Uterus (tissue), 4 donors: ENCODE measurements at places on chromosomes 12 and 14.
A peak's percentile ranks its signal among the peaks of the same experiment; 100 is the strongest.

DNA sequence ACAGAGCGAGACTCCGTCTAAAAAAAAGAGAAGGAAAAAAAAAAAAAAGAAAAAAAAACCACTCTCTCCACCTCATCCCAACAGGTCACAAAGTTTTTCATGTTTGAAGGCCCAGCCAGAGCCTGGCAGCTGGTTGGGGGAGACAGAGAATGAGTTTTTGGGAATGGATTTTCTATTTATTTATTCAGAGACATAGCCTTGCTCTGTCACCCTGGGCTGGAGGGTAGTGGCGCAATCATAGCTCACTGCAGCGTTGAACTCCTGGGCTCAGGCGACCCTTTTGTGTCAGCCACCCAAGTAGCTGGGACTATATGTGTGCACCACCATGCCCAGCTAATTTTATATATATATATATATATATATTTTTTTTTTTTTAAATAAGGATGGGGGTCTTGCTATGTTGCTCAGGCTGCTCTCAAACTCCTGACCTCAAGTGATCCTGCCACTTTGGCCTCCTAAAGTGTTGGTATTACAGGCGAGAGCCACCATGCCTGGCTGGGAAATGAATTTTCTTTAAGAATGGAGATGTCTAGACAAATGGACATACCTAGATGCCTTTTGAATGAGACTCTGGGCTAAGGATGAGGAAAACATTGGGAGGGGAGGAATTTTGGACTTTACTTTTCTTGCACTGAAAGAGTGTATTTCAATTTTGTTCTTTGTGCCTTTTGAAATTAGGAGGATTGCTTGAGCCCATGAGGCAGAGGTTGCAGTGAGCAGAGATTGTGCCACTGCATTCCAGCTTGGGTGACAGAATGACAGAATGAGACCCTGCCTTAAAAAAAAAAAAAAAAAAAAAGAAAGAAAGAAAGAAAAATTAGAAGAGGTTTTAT, 16.9 kb upstream of the PPP1R1A start:
- no peaks in the 10 kb centered on the region for H3K4me1 ChIP-seq
- DNase-seq, result no peak
- no peak overlapping the region for H3K4me3 ChIP-seq
- H3K27ac ChIP-seq, result no peak overlapping the region
- no peaks in the 10 kb centered on the region for H3K27me3 ChIP-seq
- no peaks in the 10 kb centered on the region for H3K36me3 ChIP-seq

- H3K27ac ChIP-seq, result no peak overlapping the region
- no peaks in the 10 kb centered on the region for H3K27me3 ChIP-seq
- no peaks in the 10 kb centered on the region for H3K36me3 ChIP-seq
- no peak for DNase-seq
- H3K4me3 ChIP-seq, result no peak overlapping the region
- no peaks in the 10 kb centered on the region for H3K4me1 ChIP-seq
Observed at GRCh38 chr14:83309833-83310232, 1776.2 kb upstream of the SEL1L start.

DNA sequence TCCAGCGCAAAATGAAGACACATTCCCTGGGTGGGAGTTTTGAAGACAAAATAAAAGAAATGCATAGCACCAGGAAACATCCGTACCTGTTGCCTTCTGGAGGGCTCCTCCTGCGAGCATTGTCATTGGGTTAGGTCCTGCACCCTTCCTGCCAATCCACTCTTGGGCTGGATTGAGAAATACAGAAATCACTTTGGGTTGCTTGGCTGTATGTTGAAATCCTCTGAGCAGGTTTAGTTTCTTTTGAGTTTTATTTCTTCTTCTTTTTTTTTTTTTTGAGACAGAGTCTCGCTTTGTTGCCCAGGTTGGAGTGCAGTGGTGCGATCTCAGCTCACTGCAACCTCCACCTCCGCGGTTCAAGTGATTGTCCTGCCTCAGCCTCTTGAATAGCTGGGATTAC, 67.6 kb downstream of the ARF6 start:
- H3K4me1 ChIP-seq, result no peaks in the 10 kb centered on the region
- no peak overlapping the region for H3K4me3 ChIP-seq
- no peaks in the 10 kb centered on the region for H3K27me3 ChIP-seq
- no peaks in the 10 kb centered on the region for H3K36me3 ChIP-seq

GRCh38 chr12:70197345-70197744, 45.9 kb upstream of the CNOT2 start:
- no peak overlapping the region for H3K27ac ChIP-seq
- no peak overlapping the region for H3K4me3 ChIP-seq
- DNase-seq, result no peak
- H3K27me3 ChIP-seq, result no peaks in the 10 kb centered on the region

DNA sequence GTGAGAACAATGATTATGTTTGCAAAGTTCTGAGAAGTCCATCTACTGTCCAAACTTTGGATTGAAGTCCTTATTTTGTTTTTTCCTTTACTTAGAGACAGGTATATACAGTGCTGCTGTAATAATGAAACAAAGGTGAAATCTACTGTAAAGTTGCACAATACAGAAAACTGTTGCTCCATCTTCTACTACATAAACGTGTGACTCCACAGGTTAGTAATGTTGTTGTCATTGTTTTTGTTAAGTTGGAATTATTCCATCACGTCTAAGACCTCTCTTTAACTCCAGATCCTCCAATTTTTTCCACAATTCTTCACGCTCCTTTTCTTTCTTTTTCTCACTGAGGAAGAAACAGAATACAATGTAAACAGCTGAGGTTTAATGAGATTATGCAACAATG, 57.0 kb upstream of the GPHB5 start:
- H3K4me3 ChIP-seq, result no peak overlapping the region
- DNase-seq, result no peak
- H3K27ac ChIP-seq, result no peak overlapping the region
- H3K27me3 ChIP-seq, result no peaks in the 10 kb centered on the region
- H3K4me1 ChIP-seq, result no peaks in the 10 kb centered on the region
- no peaks in the 10 kb centered on the region for H3K36me3 ChIP-seq

- H3K36me3 ChIP-seq, result no peaks in the 10 kb centered on the region
- no peak for DNase-seq
- no peaks in the 10 kb centered on the region for H3K4me1 ChIP-seq
- H3K4me3 ChIP-seq, result no peak overlapping the region
- H3K27me3 ChIP-seq, result no peaks in the 10 kb centered on the region
Observed at GRCh38 chr12:51227962-51228361, 10.1 kb upstream of the POU6F1 start.

DNA sequence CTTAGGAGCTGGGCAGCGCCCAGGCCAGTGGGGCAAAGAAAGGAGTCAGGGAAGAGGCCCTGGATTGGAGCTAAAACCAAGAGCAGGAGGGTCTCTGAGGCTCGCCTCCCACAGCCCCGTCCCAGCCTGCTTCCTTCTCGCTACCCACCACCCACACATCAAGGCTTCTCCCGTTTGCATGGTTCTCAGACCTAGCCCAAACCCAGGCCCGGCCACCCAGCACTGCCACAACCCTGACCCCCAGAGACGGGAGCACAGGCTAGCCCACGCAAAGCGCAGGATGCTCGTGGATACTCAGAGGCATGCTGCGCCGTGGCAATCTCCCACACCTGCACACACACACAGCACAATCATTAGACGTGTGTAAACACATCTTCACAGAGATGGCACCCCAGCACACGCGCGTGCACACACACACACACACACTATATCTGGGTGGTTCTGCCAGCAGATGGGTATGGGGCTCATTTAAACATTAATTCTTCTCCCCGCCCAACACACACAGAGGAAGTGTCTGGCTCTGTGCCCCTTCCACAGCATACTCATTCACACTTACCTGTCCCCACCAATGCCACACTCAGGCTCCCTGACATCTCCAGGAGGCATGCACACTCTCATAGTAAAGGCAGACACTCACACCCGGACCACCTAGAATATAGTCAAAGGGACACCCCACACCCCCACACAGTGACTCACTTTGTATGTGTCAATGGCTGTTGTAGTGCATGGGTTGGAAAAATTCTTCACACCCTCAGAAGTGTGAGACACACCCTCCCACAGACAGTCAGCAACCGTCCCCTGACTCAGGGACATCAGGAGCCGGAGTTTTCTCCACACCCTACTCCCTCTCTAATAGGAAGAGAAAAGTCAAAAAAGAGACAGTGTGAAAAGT, 1.1 kb downstream of the CARMIL3 start:
- H3K36me3 ChIP-seq, result no peaks in the 10 kb centered on the region
- no peaks in the 10 kb centered on the region for H3K27me3 ChIP-seq
- H3K27ac ChIP-seq, result no peak overlapping the region
- H3K4me3 ChIP-seq, result peak overlapping the region; percentile 44
- no peak for DNase-seq

DNA sequence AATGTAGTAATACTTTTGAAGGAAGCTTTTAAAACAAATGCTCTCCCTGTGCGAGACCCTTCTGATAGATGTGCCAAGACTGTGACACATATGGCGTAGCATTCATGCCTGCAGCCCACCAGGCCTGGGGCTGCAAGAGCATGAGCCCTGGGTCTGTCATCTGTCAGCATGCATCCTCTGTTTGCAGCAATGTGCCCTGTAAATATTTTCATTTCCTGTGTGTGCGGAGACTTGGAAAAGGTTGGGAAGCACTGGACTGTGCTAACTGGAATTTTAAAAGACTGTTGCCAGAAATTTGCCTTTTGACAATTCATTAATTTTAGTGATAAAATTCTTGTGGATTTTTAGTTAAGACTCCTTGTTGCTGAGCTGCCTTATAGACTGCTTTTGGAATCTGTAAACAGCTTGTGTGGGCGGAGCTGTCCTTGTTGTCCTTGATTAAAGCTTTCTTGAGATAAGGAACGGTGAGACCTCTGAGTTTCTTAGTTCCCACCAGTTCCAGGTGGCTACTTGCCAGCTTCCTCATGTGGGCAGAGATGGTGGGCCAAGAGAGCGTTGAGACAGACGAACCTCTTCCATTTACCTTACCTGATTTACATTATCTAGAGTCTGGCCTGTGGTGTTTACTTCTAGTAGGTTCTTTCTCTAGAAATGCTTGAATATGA, 23.4 kb downstream of the MARK3 start:
- no peak overlapping the region for H3K4me3 ChIP-seq
- no peak for DNase-seq
- H3K36me3 ChIP-seq, result no peaks in the 10 kb centered on the region
- no peaks in the 10 kb centered on the region for H3K27me3 ChIP-seq

GRCh38 chr12:76308866-76309265, 39.3 kb downstream of the BBS10 start:
- H3K27me3 ChIP-seq, result no peaks in the 10 kb centered on the region
- H3K4me1 ChIP-seq, result no peaks in the 10 kb centered on the region
- no peak for DNase-seq
- no peak overlapping the region for H3K27ac ChIP-seq

- no peaks in the 10 kb centered on the region for H3K4me1 ChIP-seq
- no peak overlapping the region for H3K27ac ChIP-seq
- no peak for DNase-seq
- H3K4me3 ChIP-seq, result no peak overlapping the region
- H3K36me3 ChIP-seq, result no peaks in the 10 kb centered on the region
- no peaks in the 10 kb centered on the region for H3K27me3 ChIP-seq
Observed at GRCh38 chr12:30965613-30965985, 39.1 kb downstream of the TSPAN11 start.

GRCh38 chr12:109670731-109671130, 42.9 kb upstream of the FAM222A start:
- H3K27ac ChIP-seq, result no peak overlapping the region
- DNase-seq, result no peak
- no peaks in the 10 kb centered on the region for H3K4me1 ChIP-seq
- no peak overlapping the region for H3K4me3 ChIP-seq

- peaks cover 7% of the 10 kb centered on the region for H3K4me1 ChIP-seq
- DNase-seq, result no peak
- peak overlapping the region; percentile 46 for H3K27ac ChIP-seq
Observed at GRCh38 chr14:93039649-93040315, 75.9 kb downstream of the ITPK1 start.
